NCI-H69 (cell line): ENCODE measurements at places on chromosomes 5 and 9.

GRCh38 chr9:130543859-130544258 is 35.5 kb upstream of the FUBP3 start:
- DNase-seq = peak; percentile 34

- DNase-seq = no peak
Observed at GRCh38 chr5:139723986-139724587, 71.5 kb upstream of the PSD2 start.

DNA sequence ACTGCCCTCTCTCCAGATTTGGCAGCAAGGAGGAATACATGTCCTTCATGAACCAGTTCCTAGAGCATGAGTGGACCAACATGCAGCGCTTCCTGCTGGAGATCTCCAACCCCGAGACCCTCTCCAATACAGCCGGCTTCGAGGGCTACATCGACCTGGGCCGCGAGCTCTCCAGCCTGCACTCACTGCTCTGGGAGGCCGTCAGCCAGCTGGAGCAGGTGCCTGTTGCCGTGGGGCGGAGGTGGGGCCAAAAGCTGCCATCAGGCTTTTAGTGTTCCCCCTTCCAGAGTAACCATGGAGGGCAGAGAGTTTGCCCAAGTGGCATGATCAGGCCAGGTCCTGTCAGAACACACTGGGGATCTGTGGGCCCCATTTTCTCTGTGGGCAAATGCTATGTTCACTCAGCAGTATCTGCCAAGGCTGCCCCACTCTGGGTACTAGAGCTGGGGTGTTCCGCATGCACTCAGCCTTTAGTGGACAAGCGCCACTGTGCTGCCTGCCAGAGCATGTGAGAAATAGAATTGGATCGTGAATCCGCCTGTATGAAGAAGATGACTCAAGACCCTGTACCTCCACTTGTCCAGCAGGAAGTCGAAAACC is 117.1 kb downstream of the DAB2IP start:
- no peak for DNase-seq

DNA sequence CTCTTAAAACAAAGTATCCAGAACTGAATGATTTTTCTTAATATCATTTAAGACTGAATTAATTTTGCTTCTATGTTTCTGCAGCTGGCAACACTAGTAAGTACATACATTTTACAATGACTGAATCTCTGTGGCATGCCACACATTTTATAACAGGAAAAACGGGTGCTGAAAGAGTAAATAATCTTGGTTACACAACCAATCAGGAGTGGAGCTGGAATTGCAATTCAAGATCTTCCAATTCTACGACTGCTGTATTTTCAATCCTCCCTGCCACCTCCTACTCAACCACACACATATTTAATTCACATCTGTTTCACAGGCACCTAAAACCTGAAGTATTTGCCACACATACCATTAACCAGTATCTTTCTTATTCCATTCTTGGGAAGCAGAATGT is 52.7 kb upstream of the NR5A1 start:
- DNase-seq = no peak

DNA sequence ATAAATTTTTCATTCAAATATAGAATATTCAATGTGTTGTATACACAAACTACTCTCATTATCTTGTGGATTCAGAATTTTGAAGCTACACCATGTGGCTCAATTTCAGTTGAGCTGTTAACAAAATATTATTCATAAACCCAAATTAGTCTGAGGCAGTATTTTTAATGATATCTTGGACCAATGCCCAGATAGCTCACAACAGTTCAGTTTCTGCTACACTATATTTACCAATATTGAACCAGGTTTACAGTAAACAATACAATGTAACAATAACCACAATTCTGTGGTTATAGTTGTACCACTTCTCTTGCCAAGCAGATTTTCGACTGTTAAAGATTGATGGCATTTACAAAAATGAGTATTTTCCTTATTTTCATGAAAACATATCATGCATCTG is 99.9 kb downstream of the SSBP2 start:
- DNase-seq = peak; percentile 38

GRCh38 chr9:95092262-95093072 is 225.0 kb downstream of the FANCC start:
- DNase-seq = peak; percentile 87

DNA sequence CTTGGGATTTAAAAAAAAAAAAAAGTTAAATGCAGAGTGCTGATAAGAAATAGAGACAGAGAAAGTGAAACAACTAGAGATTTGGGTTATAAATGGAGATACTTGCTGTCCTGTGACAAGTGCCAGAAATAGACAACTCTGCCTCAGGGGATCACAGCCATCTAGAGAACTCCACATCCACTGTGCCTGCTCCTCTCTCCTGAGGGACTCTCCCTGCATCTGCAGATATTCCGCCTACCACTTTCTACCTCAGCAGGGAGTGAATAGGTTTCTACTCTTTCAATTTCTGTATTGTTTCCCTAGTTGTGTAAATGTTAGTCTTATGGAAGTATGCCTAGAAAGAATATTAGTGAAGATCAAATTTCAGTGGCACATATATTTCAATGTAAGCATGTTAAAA is 307.2 kb downstream of the HTR1A start:
- peak; percentile 89 for DNase-seq

DNA sequence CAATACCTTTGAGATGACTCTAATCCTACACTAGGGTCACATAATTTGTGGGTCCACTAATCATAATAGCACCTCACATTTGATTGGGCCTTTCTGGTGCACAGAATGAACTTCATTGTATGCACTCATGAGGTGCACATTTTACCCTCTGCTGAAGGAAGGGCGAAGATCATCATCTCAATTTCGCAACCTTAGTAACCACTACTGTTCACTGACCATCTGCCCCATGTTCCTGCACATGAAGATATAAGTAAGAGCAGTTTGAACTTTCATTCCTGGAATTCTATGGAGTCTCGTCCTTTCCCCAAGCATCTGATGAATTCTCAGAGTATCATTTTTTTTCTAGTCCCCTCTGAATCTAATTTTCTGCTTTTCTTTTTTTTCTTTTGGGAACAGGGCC is 21.2 kb downstream of the GAS1 start:
- no peak for DNase-seq

DNA sequence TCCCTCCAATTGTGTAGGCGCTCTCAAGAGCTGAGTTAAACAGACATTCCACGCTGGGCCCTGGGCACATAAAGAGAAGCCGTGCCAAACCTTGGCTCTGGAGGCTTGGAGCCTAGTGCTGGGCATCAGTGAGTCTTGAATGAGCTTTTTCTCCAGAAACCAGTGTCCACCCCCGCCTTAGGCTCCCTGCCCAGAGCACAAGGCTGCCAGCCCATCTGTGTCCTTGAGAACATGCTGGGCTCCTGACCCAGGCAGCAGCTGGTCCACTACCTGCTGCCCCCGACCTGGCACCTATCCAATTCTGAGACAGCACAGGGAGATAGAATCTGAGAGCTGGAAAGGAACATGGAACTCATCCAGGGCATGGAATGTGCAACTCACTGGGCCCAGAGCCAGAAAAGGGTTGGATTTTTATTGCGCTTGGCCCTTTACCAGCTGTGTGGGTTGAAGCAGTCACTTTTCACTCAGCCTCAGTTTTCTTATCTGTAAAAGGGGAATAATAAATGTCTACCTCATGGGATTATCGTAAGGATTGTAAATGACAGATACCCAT is 92.4 kb upstream of the CPLX2 start:
- peak; percentile 99 for DNase-seq
